SK-N-SH (cell line): ENCODE measurements at places on chromosomes 3 and 15. TPM values are rescaled to one million over a fixed set of nuclear protein-coding genes. Genes with fewer than 3 reads are reported as not detected.

The RBP2 gene
- not detected in 2 replicates for polyA plus RNA-seq

DNA sequence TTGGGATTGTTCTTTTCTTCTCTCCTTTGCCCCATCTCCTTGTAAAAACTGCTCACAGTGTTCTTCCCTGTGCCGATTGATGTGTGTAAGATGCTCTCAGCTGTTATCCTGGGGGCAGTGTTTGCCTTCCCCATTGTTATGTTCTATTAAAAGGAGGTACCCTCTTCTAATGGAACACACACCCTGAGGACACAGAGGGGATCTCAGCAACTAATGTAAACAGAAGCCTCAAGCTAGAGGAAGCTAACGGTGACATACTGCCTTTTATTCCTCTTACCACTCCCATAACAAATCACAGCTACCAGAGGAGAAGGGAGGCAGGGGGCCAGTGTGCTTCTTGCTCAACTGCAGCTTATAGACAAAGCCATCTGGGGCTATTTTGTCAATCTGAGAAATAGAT, 2.2 kb downstream of the TAGLN3 start:
- peaks cover 33% of the 10 kb centered on the region for H3K4me1 ChIP-seq
- peak overlapping the region; percentile 77; the same call in 1 of the 2 replicates for H3K4me3 ChIP-seq
- DNase-seq = peak; percentile 15
- H3K36me3 ChIP-seq = no peaks in the 10 kb centered on the region
- H3K27ac ChIP-seq = peak overlapping the region; percentile 96
- no peaks in the 10 kb centered on the region for H3K27me3 ChIP-seq

DNA sequence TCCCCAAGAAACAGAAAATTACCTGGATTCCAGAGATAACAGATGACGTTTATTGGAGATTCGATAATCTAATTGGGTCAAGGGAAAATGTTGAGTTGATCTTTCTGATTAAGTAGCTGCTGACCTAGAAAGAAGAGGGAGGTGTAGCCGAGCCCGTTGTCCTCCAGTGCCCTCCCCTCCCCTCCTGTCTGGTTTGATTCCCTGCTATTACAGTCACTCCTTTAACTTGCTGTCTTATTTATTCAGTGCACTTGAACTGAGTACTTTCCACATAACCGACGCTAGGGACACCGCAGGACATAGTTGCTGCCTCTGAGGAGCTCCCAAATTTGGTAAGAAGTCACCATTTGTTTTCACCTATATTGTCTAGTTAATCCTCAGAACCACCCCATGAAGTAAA, 103.7 kb downstream of the AQP9 start:
- no peak for DNase-seq
- no peaks in the 10 kb centered on the region for H3K4me1 ChIP-seq
- no peak overlapping the region for H3K4me3 ChIP-seq
- no peaks in the 10 kb centered on the region for H3K27me3 ChIP-seq

The EIF4E3 gene
- polyA plus RNA-seq = 0.47 and 0.67 TPM in 2 replicates

GRCh38 chr15:35064576-35065190, 20.4 kb downstream of the NANOGP8 start:
- H3K36me3 ChIP-seq = no peaks in the 10 kb centered on the region
- DNase-seq = no peak
- no peak overlapping the region for H3K27ac ChIP-seq
- H3K4me3 ChIP-seq = no peak overlapping the region
- H3K4me1 ChIP-seq = no peaks in the 10 kb centered on the region

GRCh38 chr3:72141264-72141663, 356.3 kb upstream of the PROK2 start:
- H3K36me3 ChIP-seq = no peaks in the 10 kb centered on the region
- H3K4me3 ChIP-seq = no peak overlapping the region

DNA sequence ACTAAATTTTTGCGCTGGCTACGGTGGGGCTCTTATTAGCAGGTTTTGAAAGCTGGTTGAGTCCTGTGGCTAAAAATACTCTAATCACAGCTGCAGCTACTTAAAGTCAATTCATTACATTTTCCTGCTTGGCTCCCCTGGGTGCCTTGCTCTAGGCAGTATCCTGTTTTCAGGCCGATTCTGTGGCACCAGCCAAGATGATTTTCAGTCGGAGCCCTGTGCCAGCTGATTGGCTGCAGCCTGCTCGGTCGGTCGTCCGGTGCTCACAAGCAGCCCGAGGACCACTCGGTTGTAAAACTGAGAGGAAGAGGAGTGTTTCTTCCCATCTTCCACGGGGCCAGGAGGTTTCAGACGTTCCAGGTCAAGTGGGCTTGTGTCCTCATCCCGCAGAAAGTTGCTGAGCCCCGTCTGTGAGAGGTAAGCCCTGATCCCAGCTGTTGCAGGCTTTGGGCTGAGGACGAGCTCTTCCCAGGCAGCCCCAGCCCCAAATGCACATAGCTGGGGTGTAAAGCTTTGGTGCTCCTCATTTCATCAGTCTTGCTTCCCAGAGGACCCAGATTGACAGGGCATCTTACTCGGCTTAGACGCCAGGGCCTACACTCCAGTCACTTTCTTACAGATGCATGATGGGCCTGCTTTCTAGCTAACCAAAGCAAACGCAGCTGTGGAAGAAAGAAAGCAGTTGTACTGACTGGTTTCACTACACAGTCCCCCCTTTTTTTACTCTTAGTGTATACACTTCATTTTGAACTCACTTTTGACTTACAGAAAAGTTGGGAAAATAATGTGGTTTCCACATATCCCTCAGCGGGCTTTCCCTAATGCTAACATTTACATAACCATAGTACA, 15.9 kb downstream of the LYSMD4 start:
- no peak for DNase-seq
- H3K27me3 ChIP-seq = no peaks in the 10 kb centered on the region
- no peak overlapping the region for H3K4me3 ChIP-seq
- H3K27ac ChIP-seq = no peak overlapping the region
- peaks cover 28% of the 10 kb centered on the region for H3K36me3 ChIP-seq

The TM4SF1 gene
- 209 and 257 TPM in 2 replicates for polyA plus RNA-seq
